CD4-positive, alpha-beta T cell treated with Interleukin-17A for 4 hours (primary cell): ENCODE measurements at places on chromosomes 5 and 9.

DNA sequence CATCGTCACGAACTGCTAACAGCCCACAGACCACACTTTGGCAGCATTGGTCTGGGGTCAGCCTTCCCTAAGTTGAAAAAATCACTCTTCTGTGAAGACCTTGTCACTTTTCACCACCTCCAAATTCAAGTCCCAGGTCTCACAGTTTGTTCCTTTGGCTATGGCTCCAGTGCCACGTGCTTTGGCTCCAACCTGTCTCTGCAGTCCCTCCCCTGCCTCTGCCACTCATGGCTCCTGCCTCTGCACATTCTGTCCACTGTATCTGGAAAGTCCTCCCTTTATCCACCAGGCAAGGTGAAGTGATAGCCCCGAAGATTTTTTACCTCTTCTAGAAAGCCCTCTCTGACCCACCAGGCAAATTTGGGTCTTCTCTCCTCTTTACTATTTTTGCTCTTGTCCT lies 5.3 kb downstream of the CKMT2 start:
- no peak for DNase-seq

- no peak for DNase-seq
Measured at GRCh38 chr9:13267743-13268142, 11.7 kb downstream of the MPDZ start.

- DNase-seq: no peak
Measured at GRCh38 chr5:176892663-176893062, 6.5 kb downstream of the HK3 start.

GRCh38 chr5:168209997-168210396 lies 81.4 kb upstream of the WWC1 start:
- DNase-seq: no peak

DNA sequence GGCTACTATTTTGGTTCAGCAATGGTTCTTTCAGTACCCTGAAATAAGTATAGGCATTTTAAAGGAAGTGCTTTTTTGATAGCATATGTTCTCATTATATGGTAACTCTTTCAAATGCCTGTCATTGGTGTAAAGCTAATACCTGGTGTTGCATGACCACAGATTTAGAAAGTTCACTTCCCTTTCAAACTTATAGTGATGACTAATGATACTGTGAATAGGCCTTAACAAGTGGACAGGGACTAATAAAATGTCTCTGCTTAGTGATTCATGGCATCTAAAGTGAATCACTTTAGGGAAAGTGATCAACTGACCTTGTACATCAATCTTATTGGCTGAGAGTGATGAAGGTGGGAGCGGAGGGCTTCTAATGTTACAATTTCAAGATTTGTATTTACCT lies 21.6 kb downstream of the MRPL22 start:
- no peak for DNase-seq

DNA sequence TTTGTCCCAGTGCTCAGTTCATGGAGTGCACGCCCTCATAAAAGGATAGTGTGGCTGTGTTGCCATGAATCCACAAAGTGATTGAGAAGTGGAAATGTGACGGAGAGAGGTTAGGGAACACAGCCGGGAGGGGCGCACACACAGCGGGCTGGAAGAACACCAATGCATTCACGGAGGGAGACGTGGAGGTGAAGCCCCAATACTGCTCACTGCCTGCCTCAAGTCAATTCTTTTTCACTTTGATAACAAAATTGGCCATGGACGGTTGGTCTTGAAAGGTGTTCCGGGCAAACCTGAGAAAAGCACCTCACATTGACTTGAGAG lies 424.1 kb downstream of the MED10 start:
- DNase-seq: no peak

GRCh38 chr9:117723986-117724625 lies 19.9 kb downstream of the TLR4 start:
- DNase-seq: no peak

DNA sequence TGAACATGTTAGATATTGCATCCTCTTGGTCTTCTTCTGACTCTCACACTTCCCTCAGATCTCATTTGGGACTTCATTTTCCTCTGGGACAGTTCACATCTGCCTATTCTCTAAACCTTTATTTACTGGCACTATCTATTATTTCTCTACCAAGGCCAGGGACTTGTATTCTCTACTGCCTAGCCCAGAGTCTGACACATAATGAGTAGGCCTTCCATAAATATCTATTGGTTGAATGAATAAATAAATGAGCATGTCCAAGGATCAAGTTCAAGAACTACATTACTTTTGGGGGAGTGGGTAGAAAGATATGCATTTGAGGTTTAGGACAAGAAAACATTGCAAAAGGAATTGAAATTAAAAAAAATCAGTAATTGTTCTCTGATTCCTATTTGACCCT lies 250.3 kb downstream of the TRIM32 start:
- no peak for DNase-seq

DNA sequence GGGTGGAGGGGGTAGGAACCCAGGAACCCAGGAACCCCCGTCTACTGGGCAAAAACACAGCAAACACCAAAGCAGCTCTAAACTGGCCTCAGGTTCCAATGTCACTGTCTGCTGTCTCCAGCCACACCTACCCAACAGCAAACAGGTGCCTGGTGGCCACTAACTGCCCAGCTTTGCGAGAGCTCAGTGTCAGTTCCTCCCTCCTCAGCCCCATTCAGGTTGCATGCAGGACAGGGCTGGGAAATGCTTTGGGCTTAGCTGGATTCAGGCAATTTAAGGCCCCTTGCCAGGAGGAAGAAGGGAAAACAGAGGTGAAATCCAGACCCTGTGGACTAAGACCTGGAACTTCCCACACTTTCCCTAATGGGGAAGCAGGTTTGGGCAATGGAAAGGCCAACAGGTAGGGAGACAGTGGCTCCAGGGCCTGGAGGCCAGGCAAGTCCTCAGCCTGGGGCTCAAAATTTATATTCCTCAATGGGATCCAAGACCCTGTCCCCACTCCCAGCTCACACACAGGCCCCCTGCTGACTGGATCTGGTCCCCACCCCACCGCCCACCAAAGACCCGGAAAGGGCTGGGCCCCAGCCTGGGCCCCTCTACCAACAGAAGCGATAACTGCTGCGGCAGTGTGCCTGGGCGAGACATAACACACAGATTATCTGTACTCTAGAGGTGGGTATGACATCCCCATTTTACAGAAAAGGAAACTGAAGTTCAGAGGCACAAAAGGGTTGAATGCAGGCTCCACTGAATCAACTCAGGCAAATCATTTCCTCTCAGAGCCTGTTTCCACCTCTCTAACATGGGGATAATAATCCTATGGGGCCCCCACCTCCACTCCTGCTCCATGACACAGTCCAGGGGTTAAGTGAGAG lies 3.5 kb downstream of the EEIG1 start:
- DNase-seq: peak; percentile 55

- no peak for DNase-seq
Measured at GRCh38 chr5:68555907-68556681, 340.5 kb downstream of the PIK3R1 start.

GRCh38 chr5:181234455-181235306 lies 9.0 kb downstream of the RACK1 start:
- no peak for DNase-seq

DNA sequence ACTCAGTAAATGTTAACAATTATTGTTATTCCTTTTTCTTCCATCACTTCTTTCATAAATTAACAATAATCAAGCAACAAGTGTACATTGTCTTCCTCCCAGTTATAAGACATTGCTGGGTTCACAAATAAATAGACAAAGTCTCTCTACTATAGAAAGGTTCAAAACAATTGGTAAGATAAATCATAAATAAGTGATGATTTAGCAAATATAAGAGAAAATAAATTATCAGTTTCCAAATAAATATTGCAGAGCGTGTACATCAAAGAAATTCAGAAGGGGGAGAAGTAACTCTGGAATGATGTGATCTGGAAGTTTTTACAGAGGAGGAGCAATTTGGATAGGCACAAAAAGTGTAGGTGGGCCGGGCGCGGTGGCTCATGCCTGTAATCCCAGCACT lies 114.2 kb downstream of the BASP1 start:
- no peak for DNase-seq

GRCh38 chr9:89992326-89993198 lies 387.8 kb downstream of the GADD45G start:
- no peak for DNase-seq

GRCh38 chr5:126189862-126190261 lies 233.3 kb upstream of the GRAMD2B start:
- DNase-seq: no peak

DNA sequence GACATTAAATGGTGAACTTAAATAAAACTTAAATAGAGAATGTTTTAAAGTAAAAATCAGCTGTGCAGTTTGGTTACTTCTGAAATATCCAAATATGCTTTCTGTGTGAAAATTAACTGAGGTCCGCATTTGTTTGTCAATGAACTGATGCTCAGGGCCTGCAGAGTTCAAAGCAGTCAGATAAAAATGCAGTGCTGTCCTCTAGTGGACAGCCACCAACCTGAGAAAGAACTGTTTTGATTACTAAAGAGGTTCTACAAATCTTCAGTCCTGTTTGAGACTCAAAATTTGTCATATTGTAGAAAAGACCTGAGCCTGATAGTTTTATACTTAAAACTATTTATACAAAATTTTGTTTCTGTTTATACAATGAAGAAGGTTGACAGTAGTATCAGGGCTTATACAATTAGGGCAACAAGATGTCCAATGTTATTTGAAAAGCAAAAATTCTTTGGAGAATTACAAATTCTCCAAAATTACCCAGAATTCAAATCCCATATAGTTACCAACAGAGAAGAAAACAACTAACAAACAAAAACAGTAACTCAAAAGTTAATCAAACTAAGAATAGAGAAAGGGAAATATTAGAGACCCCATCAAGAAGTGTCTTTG lies 232.3 kb upstream of the TBCA start:
- DNase-seq: no peak

DNA sequence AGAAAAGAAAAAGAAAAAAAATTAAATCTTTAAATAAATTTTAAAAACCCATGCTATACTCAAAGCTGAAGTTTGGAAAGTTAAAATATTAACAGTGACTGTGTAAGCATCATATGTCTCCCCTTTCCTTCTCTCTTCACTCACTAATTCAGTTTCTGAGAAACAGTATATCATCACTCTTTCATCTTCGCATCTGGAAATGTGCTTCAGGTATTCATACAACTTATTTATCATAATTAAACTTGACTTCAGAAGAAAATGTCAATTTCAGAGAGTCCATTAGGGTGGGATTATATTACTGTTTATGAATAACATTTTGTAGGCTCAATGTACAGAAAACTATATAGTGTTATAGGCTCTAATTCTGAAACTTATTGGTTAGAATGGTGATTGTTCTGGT lies 29.3 kb upstream of the TARS1 start:
- no peak for DNase-seq

- DNase-seq: no peak
Measured at GRCh38 chr5:108339220-108339619, 42.7 kb downstream of the FBXL17 start.

DNA sequence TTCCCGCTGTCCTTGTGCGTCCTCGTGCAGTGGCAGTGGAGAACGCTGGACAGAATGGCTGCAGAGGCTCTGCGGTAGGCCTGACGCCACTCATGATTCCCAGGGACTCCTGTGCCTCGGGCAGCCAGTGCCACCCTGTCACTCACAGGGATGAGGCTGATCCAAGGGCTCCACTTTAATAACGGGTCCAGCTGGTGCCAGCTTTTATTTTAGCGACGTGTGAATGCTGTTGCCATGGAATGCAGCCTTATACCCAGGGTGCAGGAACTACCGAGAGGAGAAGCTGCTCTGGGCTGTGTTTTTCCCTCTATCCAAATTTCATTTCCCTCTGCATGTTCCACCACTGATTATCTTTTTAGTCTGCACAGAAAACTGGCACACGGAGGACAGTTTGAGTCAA lies 15.8 kb upstream of the NTNG2 start:
- no peak for DNase-seq

- DNase-seq: no peak
Measured at GRCh38 chr9:5566054-5566618, 55.8 kb downstream of the PDCD1LG2 start.

GRCh38 chr9:20925256-20926045 lies 106.0 kb downstream of the HACD4 start:
- DNase-seq: no peak

- no peak for DNase-seq
Measured at GRCh38 chr5:88238732-88239131, 29.9 kb downstream of the TMEM161B start.

DNA sequence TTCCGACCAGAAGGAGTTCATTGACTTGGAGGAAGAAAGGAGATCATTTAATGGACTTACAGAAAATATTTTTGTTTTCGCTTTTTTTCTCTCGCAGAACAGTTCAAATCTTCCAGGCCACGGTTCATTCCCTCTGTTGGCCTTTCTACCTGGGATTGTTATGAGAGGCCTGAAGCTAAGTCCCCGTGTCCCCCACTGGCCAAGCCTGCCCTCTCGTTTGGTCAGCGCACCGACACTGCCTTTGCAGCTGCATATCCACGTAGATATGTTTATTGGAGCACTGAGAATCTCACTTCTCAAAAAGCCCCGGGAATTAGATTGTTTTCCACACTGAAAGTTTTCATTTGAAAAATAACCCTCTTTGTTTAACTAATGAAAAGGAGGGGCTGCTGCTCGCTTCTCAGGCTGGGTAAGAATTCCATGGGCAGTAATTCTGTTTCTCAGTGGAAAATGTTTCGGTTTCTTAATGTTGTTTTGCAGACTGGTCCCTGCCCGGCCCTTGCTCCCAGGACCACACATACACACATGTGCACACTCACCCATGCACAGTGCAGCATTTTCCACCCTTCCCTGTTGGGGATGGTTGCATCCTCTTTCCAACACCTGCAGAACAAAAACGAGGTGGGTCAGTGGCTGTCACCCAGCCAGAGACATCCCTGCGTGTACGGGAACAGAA lies 655.7 kb downstream of the BNC2 start:
- DNase-seq: no peak

- no peak for DNase-seq
Measured at GRCh38 chr9:32706004-32706724, 70.7 kb upstream of the TAF1L start.

DNA sequence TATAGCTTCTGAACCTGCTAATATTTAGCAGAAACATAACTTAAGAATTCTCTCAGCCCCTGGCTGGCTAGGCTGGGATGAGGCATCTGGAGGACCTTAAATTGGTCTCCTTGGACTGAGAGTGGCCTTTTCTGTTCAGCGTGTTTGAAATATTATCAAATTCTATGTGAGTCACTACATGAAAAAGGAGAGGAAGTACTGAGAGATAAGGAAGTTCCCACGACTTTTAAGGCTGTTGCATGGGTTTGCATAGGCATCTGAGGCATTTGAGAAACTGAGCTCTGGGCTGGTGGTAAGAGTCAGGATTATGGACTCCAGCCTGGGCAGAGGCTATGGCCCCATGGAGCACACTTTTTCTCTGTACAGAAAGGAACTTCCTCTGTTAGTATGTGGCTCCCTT lies 816.2 kb upstream of the GRAMD2B start:
- DNase-seq: no peak

- no peak for DNase-seq
Measured at GRCh38 chr5:122683631-122684030, 91.2 kb upstream of the SNX2 start.

GRCh38 chr9:130780865-130781504 lies 54.1 kb upstream of the ABL1 start:
- DNase-seq: no peak
